ENCODE measurements at places on chromosomes 11 and 22.

- no peak for DNase-seq
Observed at GRCh38 chr11:78384231-78384630, 33.4 kb downstream of the GAB2 start.

DNA sequence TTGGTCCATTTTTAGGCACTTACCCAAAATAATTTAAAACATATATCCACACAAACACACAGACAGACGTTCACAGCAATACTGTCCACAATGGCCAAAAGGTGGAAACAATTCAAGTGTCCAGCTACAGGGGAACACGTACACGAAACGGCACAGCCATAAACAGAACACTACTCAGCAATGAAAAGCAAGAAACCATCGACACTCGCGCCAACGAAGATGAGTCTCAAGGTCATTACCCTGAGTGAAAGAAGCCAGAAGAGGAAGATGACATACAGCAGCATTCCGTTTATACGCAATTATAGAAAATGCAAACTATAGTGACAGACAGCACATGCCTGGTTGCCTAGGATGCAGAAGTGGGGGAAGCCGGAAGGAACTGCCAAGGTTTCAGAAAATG is 13.4 kb upstream of the COMT start:
- no peak for DNase-seq

- DNase-seq: no peak
Observed at GRCh38 chr11:96486890-96487611, 97.2 kb downstream of the JRKL start.

GRCh38 chr11:59182457-59183151 is 10.7 kb downstream of the DTX4 start:
- no peak for DNase-seq

Measured in NCI-H524 (cell line).